LHCN-M2 (cell line): ENCODE measurements at places on chromosomes 13 and 19.

- peak; percentile 45 for DNase-seq
These were observed 33.3 kb downstream of the IGFL2 start for GRCh38 chr19:46181388-46181779.

- no peak for DNase-seq
These were observed 709 bp downstream of the N4BP2L1 start for GRCh38 chr13:32426990-32427851.

DNA sequence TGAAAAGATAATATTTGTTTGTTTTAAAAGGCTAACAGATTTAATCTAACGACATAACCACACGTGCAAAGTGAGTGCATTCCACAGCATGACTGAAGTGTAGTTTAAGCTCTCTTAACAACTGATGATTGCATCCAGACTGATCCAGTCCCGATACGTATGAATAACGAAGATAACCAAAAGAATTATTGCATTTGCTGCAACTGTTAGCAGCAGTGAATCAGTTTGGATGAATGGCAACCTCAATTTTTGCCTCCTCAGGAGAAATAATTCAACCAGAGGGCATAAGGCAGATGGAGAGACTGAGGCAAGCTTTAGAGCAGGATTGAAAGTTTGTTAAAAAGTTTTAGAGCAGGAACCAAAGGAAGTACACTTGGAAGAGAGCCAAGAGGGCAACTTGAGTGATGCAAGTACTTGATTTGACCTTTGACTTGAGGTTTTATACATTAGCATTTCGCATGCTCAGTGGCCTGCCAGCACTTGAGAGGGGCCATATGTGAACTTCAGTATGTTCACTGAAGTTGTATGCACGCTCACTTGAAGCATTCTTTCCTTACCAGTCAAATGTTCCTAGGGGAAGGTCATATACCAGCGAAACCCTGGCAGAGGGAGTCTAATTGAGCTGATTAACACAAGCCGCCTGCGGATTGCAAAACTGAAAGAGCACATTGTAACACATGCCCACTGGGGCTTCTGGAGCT lies 835.0 kb upstream of the PCDH20 start:
- DNase-seq = no peak

GRCh38 chr13:100363285-100363711 lies 225.3 kb downstream of the GGACT start:
- peak; percentile 56 for DNase-seq

DNA sequence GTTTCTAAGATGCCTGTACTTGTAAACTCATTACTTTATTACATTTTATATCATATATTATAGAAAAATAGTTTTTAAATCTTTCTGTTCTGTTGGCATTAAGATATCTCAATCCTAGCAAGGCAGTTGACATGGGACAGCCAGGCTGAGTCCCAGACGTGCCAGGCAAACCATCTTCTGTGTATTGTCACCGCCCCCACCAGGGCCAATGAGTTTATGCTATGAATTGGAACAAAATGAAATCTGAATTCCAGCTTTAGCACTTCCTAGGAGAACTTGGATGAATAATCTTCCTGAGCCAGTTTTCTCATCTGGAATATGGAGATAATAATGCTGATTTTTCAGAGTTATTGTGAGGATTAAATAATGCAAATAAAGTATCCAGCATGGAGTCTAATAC lies 79.9 kb upstream of the GSX1 start:
- DNase-seq = peak; percentile 14

GRCh38 chr13:25112695-25113255 lies 16.8 kb downstream of the PABPC3 start:
- DNase-seq = no peak

GRCh38 chr13:99124794-99125316 lies 75.8 kb upstream of the UBAC2 start:
- peak; percentile 82 for DNase-seq

GRCh38 chr13:50403311-50403710 lies 388.1 kb downstream of the KCNRG start:
- no peak for DNase-seq

DNA sequence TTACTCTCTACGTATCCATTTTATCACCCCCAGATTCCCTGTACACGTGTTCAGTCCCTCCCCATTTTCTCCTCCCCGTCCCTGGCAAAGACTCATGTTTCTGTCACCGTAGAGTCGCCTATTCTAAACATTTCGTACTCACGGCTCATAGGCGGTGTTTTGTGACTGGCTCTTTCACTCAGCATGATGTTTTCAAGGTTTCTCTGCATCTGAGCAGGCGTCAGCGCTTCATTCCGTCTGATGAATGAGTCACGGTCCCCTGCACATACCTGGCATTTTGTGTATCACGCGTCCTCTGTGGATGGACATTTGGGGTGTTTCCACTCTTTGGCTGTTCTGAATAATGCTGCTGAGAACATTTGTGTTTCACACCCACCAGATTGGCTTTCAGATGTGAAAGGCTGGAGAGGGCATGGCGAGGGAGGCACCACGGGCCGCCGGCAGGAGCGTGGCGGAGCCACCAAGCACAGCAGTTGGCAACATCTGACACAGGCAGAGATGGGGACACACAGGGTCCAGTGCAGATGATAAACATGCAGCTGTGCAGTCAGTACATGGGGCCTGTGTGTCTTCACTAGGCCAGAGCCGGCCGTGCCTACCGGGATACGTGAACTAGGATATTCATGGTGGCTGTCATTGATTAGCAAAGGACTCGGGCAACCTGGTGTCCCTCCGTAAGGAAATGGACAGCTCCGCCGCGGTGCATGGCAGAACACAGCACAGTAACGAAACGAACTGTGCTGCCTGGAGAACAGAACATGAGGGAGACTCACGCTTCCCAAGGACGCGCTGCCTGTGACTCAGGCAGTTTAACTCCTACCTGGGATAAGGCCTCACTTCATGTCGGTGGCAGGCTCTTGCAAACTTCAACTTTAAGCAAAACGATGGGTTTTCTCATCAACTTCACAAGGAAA lies 117.2 kb downstream of the ATP11A start:
- DNase-seq = no peak

DNA sequence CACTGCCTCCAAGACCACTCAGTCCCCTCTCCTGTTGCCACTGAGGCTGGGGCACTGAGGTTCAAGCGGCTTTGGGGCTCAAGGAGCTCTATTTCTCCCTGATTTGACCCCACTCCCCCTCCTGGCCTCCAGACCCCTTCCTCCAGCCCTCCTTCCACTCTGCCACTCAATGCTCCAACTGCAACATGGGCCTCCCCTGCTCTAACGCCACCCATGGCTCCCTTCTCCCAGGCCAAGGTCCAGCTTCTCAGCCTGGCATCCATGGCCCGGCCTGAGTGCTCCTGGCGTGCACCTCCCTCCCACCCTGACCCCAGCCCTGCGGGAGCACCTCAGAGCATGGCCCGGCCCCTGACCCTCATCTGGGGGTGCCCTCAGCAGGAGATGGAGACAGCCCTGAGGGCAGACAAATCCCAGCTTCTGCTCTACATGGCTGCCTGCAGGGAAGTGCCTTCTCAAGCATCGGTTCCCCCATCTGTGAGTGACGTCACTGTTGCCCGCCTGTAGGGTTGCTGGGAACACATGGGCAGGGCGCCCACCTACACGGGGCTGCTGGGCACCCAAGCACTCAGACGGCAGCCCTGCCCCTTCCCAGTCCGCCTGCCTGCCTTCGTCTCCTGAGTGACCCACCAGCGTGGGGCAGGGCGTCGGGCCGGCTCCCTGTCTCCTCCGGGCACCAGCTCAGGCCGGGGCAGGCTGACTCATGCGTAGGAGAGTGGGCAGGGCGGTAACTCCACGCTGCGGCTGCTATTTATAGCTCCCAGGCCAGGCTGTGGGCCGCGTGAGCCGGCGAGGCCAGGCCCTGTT lies 1.6 kb upstream of the DIRAS1 start:
- DNase-seq = peak; percentile 80
